RPMI7951 (cell line): ENCODE measurements at places on chromosomes 13 and 19. TPM values are rescaled to one million over a fixed set of nuclear protein-coding genes. Genes with fewer than 3 reads are reported as not detected.

DNA sequence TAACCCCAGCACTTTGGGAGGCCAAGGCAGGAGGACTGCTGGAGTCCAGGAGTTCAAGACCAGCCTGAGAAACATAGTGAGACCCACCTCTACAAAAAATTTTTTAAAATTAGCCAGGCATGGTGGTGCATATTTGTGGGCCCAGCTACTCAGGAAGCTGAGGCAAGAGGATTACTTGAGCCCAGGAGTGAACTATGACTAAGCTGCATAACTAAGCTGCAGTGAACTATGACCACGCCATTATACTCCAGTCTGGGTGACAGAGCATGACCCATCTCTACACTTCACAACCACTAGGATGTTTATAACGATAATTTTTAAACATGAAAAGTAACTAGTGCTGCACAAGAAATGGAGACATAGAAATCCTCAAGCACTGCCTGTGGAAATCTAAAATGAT lies 352.7 kb upstream of the SGCG start:
- no peak for DNase-seq

- peak; percentile 25 for DNase-seq
These were observed 22.5 kb downstream of the DHRS12 start for GRCh38 chr13:51781246-51782022.

The SPACA6 gene
- total RNA-seq: 13.6 and 15.4 TPM in 2 replicates

DNA sequence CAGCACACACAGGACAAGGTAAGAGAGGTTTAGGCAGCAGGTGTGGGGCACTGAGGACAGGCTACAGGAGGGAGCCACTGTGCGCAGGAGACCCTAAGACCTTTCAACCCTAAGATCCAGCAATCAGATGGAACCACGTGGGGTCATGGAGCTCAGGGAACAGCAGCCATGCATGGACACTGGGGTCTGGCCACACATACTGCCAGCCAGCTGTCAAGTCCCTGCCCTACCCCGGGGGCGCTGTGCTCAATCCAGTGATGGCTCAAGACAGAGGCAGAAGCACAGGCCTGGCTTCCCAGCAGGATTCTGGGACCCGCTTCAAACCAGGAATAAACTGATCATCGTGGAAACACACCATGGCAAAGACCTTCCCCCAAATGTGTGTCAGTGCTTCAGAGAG lies 25.5 kb upstream of the EPHX3 start:
- DNase-seq: no peak

The ZNF222 gene
- total RNA-seq: 4.8 and 6.2 TPM in 2 replicates

The CEACAM1 gene
- 0.12 and 0.20 TPM in 2 replicates for total RNA-seq

The KIR2DL3 gene
- not detected in 2 replicates for total RNA-seq

The FBXO27 gene
- total RNA-seq: 0.10 TPM in 1 of 2 replicates, not detected in the other

- DNase-seq: no peak
These were observed 66.8 kb upstream of the MCF2L start for GRCh38 chr13:112902101-112902651.

GRCh38 chr13:66895320-66895719 lies 334.8 kb downstream of the PCDH9 start:
- no peak for DNase-seq

DNA sequence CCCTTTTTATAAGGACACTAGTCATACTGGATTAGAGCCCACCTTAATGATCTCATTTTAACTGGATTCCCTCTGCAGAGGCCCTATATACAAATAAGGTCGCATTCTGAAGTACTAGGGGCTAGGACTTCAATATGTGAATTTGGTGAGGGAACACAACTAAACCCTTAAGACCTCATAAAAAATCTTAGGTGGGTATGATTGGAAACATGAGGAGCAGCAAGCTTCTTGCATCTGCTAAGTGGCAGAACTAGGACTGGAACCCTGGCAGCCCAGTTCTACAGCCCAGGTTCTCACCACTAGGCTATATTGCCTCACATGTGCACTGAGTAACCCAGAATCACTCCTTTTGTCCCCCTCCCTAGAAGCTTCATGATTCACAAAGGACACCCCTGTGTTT lies 17.1 kb upstream of the GRWD1 start:
- DNase-seq: no peak

GRCh38 chr13:103099722-103100293 lies 33.6 kb upstream of the SLC10A2 start:
- no peak for DNase-seq

DNA sequence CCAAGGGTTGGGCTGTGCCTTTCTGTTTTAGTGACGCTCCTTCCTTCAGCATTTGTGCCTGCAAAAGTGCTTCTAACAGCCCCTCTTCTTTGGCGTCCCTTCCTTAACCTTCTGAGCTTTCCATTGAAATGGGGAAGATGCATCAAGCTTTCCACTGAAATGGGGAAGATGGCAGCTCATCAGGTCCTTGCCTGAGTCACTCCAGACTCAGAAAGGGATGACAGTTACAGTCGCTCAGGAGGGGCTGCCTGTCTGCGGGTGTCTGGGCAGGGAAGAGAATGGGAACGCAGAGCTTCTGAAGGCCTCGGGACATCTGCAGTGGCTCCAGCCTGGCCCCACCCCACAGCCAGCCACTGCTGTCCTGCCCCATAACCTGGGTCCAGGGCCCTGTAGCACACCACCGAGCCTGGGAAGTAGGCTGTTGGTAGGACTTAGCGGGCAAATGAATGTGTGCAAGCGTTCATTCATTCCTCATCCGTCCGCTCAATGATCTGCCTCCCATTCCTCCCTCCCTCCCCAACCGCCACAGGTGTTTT lies 9.8 kb downstream of the AP1M1 start:
- DNase-seq: no peak

DNA sequence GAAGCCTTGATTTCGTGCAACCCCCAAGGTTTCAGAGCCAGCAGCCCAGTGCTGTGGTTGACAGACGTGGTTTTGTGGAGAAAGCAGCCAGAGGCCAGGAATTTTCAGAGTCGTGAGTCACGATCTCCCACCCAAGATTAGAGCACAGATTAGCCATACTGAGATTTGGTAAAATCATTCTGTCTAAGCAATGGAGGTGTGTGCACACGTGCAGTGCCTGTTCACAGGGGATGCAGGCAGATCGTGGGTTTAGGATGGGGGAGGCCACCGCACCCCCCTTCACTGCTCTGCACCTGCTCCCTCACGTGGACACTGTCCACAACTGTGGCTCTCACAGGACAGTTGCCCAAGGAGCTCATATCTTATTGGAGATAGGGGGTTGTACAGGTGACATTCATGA lies 46.6 kb upstream of the GPR183 start:
- peak; percentile 88 for DNase-seq

The CEACAM7 gene
- total RNA-seq: not detected in 2 replicates

DNA sequence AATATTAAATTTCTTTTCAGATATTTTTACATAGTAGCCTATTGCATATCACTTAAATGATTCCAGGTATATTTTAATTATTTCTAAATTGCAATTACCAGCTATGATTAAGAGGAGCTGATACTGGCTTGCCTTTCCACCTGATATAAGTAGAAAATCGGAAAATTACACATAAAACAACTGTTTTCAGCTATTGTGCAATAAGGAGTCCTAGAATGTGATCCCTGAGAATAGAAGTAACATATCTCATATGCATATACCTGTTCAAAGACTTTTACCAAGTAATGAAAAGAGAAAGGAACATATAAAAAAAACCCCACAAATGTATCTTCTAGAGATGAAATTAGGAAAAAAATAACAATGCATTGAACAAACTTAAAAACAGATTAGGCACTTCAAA lies 1354.6 kb upstream of the PCDH9 start:
- DNase-seq: no peak

DNA sequence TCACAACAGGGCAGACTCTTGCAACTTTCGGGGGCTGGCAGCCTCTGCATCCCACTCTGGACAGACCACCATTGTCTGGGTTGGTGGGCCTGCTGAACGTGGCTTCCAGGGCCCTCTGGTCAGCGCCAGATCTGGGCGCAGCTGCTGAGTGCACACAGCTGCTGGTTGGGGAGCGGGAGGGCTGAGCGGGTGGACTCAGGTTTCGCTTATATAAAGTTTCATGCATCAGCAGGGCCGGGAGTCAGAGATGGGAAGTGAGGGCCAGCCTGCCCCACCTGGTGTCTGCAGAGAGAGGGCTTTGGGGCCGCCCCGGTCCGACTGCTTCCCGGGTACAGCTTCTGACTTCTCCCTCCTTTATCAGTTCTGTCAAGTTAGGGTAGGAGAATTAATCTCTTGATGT lies 6.9 kb downstream of the ARHGEF7 start:
- DNase-seq: no peak

The POGLUT2 gene
- total RNA-seq: 19.9 and 22.5 TPM in 2 replicates

GRCh38 chr13:25215253-25215575 lies 43.1 kb upstream of the AMER2 start:
- no peak for DNase-seq

DNA sequence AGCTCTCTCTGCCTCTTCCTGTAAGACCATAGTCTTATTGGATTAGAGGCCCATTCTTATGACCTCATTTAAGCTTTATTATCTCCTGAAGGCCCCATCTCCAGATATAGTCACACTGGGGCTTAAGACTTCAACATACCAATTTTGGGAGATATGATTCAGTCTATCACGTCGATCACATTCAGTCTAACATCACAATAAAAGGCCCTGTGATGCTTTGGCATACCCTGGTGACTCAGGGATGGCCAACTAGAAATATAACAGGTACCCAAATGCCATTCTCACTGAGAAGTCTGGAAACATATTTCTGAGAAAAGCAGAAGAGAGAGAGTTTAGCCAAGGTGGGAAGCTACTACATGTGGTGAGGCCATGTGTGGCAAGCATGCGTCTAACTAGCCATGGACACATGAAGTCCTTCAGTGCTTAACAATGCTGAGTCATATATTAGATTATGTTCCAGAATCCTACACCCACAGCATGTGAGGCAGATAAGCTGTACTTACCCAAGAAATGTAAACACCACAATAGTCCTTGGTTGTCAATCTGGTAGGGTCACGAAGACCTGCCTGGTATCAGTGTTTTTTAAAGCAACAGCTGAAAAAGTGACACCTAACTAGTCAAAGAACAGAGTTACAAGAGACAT lies 485.1 kb downstream of the FOXO1 start:
- peak; percentile 56 for DNase-seq

DNA sequence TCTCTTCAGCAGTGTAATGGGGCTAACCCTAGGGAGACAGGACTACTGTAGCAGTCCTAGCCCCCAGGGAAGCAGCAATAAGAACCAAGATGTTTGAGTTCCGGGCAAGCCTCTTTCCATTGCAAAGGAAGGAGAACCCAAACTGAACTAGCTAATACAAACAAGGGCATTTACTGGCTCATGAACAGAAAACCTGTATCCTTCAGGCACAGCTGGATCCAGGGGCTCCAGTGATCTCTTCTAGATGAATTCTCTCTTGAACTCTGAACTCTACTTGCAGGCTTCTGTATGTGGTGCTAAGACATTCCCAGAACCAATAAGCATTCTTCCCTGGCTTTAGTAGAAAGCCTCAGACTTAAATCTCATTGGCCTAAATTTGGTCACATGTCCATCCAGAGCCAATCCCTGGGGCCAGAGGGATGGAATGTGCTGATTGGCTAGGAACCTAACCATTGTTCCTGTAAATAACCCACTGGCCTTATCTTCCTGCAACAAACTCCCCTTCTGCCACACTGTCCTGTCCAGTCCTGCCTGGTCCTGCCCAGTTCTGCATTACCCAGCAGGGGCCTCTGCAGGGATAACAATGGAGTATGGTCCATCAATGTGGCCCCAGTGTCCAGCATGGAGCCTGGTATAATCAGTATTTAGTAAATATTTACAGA lies 3.9 kb upstream of the PODNL1 start:
- peak; percentile 24 for DNase-seq

The KLK5 gene
- total RNA-seq: not detected in 2 replicates

The ATP4B gene
- total RNA-seq: not detected in 2 replicates

DNA sequence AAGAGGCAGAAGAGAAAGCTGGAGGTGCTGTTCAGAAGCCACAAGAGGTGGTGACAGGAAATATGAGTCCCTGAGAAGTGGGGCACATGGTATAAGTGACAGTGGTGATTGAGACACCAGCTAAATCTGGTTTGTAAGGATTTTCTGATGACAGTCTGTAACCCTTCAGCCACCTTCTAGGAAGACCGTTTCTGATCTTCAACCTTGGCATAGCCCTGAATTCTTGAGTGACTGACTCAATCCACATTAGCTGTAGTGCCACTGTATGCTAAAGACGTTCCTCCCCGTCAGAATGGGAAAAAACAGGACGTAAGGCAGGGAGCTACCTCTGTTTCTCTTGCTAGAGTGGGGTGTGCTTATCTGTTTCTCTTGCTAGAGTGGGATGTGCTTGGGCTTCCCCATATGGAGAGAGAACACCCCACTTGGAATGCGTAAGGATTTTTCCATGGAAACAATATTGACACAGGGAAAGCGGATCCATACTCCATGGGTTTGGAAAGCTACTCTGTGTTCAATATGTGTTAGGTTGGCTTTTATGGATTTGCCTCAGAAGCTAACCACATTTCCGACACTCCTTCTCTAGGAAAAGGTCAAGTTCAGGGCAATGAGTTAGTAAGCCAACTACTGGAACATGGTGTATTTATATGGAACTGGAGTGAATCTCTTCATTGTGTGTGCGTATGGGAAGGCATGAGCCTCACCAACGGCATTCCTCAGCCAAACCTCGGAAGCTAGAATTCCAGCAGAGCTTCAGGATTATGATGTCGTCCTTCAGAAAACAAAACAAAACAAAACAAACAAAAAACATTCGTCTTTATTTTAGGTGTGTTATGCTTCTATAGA lies 948.8 kb upstream of the SLC10A2 start:
- peak; percentile 45 for DNase-seq

DNA sequence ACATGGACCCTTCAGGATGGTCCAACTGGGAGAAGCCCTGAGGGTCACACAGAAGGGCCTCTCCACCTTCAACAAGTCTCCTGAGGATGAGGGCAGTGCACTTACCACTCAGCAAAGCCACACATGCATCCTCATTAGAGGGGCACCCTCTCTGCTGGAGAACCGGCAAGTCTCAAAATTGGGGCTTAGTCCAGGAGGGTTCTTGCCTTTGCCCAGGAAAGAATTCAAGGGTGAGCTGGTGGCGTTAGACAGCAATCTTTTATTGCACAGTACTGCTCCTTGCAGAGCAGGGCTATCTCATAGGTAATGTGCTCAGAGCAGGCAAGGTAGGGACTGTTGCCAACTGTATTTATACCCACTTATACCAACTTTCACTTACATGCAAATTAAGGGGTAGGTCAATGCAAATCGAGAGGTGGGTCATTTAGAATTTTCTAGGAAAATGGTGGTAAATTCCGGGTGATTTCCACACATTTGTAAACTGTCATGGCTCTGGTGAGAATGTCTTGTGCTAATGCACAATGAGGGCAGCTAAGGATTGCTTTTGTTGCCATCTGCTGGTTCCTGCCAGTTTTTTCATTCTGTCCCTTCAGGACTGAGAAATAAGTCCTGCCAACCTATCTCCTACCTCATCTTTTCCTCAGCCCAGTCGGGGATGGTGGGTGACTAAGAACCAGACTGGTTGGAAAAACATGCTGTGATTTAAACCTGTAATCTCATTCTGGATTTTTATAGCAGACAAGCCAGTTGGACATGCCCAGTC lies 27.8 kb upstream of the IGSF23 start:
- DNase-seq: peak; percentile 76

GRCh38 chr19:42442833-42443232 lies at the start of gene CXCL17:
TSS of gene CXCL17 (minus strand) at chr19:42442946. CDS start at chr19:42442832, 114 bp downstream.
- DNase-seq: no peak

GRCh38 chr13:61413572-61414535 lies 1.8 kb downstream of the PCDH20 start:
- no peak for DNase-seq

The TEX101 gene
- total RNA-seq: not detected in 2 replicates

GRCh38 chr19:6535558-6536137 lies 4.8 kb downstream of the TNFSF9 start:
- DNase-seq: no peak
